ENCODE measurements at places on chromosomes 2 and 18.
A peak's percentile ranks its signal among the peaks of the same experiment; 100 is the strongest.

- DNase-seq, result no peak
These were observed 63.0 kb upstream of the SPRED2 start for GRCh38 chr2:65495251-65495877.

DNA sequence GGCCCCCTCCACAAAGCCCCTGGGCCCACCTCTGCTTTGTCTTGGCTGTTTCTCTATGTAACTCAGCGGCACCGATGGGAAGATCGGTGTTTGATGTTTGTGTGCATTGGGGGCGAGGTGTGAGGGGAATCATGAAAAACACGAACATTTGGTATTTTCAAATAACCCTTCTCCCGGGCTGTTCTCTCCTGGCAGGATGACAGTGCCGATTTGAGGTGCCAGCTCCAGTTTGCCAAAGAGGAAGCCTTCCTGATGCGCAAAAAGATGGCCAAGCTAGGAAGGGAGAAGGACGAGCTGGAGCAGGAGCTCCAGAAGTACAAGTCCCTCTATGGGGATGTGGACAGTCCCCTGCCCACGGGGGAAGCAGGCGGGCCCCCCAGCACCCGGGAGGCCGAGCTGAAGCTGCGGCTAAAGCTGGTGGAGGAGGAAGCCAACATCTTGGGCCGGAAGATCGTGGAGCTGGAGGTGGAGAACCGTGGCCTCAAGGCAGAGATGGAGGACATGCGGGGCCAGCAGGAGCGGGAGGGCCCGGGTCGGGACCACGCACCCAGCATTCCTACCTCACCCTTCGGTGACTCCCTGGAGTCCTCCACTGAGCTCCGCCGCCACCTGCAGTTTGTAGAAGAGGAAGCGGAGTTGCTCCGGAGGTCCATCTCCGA lies 78.1 kb downstream of the MTCL1 start:
- no peak for DNase-seq

- no peak for DNase-seq
These were observed 512.9 kb upstream of the TNP1 start for GRCh38 chr2:217372794-217373193.

GRCh38 chr2:69948032-69948962 lies 13.1 kb downstream of the ASPRV1 start:
- DNase-seq, result no peak

DNA sequence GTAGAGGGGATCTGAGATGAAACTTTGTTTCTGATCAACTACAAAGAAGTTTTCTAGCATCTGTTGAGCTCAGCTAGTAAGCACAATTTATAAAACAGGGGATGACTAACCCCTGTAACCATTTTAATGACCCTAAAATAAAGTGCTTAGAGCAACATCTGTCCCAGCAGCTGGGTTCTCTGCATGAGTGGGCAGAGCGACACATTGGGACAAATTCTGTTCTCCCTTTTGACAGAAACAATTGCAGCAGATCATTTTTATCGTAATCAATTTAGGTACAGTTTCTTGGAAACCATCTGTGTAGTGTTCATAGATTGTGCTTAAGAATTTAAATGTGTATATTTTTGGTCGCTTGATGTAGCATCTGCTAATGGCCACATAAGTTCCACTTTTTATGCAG lies 678.0 kb downstream of the RNF144A start:
- DNase-seq, result no peak

- DNase-seq, result no peak
These were observed 258.0 kb upstream of the SIX2 start for GRCh38 chr2:45267062-45267792.

DNA sequence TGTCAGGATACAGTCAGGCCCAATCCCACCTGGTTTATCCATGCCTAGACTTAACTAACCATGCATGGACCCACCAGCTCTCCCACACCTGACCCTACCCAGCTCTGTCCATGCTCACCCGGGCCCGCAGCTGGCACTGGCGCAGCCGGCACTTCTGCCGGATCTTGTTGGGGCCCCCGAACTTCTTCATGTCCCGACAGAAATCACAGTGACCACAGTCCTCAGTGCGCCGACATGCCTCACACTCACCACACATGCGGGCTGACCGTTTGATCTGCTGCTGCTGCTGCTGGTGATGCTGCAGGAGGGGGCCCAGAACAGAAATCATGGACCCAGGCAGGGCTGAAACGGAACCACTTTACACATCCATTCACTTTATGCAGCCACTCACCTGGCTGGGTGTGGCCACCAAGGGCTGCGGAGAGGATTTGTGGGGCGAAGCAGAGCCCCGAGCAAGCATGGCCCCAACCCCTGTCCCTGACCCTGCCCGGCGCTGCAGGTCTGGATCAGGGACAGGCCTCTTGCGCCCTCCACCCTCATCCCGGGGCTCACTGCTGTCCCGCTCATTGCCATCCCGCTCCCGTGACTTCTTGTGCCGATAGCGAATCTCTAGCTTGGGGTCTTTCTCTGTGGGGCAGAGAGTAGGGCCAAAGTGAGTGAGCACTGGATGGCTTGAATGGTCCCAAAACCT lies 1.7 kb downstream of the CXXC1 start:
- DNase-seq, result no peak

GRCh38 chr2:160301420-160301819 lies 101.3 kb upstream of the ITGB6 start:
- no peak for DNase-seq

DNA sequence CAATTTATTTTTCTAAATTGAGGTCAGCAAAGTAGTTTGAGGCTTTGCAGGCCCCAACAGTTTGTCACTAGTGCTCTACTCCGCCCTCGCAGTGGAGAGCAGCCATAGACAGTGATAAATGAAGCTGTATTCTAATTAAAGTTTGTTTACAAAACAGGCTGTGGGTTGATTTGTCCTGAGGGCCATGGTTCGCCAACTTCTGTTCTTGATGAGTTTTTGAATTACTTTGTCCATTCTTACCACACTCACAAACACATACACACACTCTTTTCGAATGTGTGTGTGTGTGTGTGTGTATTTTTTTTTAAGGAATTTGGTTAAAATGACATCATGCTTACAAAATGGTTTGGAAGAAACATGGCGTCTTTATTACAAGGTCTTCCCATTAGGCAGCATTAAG lies 68.6 kb downstream of the MTCL1 start:
- DNase-seq, result no peak

GRCh38 chr18:59123588-59124369 lies 15.9 kb upstream of the SEC11C start:
- no peak for DNase-seq

DNA sequence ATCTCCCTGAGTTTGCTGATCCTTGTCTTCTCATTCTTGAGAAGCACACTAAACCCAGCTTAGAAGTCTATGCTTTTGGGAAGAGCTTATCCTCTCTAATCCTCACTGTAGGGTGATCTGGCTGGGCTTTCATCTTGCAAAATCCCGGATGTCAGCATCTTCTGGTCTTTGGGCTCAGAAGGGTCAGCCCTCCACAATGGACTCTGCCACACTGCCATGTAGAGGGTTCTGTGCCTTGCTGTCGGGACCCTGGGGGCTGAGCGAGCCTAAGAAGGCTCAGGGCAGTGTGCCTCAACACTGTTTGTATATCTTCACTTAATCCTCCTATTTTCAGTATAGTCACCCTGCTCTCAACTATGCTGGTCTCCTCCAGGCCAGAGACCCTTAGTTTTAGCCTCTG lies 102.3 kb downstream of the TGIF1 start:
- no peak for DNase-seq

DNA sequence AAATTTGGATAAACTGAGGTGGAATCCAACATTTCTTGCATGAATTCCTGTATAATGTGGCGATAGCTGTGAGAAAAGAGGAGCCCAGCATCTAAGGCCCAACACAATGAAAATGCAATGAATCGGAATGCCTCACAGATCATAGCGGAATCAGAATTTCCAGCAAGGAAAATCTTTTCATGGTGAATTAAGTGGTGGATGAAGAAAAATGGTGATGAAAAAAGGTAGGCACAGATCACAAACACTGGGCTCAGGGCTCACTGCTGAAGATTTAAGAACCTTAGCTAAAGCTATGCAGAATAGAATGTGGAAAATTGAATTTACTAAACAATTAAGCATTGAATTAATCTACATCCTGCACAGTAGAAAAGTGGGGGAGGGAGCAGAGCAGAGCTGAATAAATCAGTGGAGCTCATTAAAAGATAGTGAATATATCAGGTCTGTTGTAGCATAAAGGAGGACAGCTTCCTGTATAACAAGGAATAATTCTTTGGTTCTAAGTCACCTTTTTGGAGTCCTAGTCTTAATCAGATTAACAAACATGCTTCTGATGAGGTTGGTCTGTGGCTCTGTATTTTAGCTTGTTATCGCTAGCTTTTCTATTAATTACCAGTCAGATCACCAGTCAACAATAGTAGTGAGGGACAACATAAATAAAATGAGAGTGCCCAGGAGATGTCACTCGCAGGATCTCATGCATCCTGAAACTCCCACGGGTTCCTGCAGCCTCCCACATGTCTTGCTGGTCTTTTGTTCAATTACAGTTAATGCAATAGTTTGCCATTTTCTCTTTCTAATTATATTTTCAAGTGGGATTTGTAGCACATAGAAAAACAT lies 27.0 kb downstream of the MEIS1 start:
- no peak for DNase-seq

- DNase-seq, result no peak
These were observed 290.2 kb upstream of the PARD3B start for GRCh38 chr2:204255071-204255470.

- DNase-seq, result no peak
These were observed 62.5 kb upstream of the NFE2L2 start for GRCh38 chr2:177327009-177327408.

DNA sequence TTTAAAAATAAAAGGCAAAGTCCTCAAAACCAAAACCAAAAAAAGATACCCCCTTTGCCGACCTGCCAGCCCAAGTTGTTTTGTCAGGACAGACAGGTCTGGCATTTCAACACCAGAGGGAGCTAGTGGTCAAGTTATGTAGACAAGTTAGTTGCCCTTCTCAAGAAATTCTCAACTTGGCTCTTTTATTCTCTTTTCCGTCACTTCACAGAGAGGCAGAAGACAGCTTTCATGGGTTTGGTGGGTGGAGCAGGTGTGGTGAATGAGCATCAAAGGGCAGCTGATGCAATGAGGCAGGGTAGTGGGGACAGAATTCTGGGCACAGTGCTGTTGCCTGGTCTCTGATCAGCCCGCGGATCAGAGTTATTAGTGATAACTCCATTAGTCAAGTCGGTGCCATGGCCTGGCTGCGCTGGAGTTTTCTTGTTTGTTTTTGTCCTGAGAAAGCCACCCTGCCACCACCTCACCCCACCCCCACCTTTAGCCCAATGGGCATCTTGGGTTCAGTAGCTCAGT lies 303.7 kb upstream of the EPAS1 start:
- peak; percentile 23 for DNase-seq

- no peak for DNase-seq
These were observed 365.4 kb upstream of the MEX3C start for GRCh38 chr18:51562866-51563265.

DNA sequence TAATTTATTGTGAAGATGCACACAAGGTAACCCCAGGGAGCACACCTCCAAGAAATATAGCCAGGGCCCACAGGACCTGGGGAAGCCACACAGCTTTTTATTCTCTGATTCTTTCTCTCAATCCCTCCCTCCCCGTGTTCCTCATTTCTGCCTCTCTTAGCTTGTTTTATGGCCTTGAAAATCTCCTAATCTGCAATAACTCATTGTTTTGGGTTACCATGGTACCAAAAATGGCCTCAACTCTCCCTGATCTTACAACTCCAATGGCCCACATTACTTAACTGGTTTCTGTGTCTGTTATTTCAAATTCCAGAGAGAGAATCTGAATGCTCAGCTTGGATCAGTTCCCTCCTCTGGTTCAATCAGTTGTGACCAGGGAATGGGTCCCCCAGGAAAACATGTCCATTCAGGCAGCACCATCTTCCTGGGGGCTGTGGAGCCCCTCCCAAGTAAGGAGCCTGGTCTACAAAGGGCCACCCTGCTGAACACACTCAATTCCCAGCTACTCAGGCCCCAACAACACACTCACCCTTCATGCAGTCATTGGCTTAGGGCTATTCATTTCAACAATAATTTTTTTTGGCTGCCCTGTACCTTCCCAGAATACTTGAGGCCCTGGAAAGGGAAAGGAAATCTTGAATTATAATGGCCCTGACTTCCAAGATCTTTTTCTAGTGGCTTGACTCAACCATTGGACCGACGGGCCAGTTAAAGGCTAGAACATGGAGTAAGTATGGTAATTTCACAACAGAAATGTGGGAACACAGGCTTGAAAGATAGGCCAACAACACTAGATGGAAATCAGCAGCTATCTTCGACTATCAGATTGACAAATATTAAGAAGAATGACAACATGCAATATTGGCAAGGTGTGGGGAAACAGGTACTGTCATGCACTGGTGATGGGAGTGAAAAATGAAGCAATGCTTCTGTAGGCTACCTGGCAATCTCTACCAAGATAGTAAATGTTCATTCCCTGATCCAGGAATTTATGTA lies 41.6 kb upstream of the ST3GAL5 start:
- DNase-seq, result no peak

- DNase-seq, result no peak
These were observed 130.1 kb upstream of the DAPL1 start for GRCh38 chr2:158664987-158665386.

DNA sequence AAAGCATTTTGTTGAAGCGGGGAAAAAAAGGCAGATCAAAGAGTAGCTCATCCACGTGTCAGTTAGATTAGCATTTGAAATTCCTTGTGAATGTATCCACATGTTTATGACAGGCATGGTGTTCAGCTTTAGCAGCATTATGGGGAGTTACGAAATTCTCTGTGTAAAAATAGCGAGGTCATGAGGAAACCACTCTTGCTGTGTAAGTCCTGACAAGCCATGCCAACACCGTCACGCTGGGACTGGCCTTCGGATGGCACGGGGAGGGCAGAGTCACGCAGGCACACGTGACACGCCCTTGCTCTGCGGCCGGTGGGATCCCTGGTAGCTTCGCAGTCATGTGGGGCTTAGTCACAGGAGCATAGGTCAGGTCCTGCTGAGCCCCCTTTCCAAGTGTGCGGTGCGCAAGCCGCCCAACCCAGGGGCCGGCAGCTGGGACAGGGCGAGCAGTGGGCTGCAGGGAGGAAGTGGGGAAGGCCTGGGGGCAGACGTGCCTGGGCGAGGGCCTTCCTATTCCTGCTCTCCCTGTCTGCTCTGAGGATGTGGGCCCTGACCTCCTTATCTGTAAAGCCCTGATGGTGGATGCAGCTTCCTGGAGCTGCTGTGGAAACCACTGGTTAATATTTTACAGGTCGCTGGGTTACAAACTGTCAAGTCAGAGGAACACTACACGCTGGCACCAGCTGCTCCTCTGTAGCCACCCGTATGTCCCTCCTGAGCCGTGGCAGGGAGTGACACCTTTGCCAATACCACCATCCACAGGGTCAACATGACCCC lies 18.0 kb downstream of the MBP start:
- DNase-seq, result no peak

GRCh38 chr2:28567061-28567471 lies 71.2 kb downstream of the PLB1 start:
- DNase-seq, result no peak

GRCh38 chr2:96116424-96116878 lies at the start of gene ADRA2B:
Gene ADRA2B, minus strand, starts transcription at chr2:96116571. Its CDS starts 422 bp downstream, at chr2:96116149.
- DNase-seq, result peak; percentile 59

GRCh38 chr2:231611273-231612108 lies 18.8 kb downstream of the TEX44 start:
- no peak for DNase-seq

GRCh38 chr2:213490087-213490486 lies 205.8 kb downstream of the SPAG16 start:
- no peak for DNase-seq

GRCh38 chr2:215850380-215850779 lies 163.0 kb downstream of the MREG start:
- no peak for DNase-seq

GRCh38 chr2:235582081-235582686 lies 88.3 kb downstream of the AGAP1 start:
- DNase-seq, result no peak
